ENCODE measurements at places on chromosomes 1 and 21.

GRCh38 chr1:110060034-110060661 lies 10.3 kb downstream of the ALX3 start:
- DNase-seq = no peak

- no peak for DNase-seq
Measured at GRCh38 chr1:91637539-91637994, 136.9 kb downstream of the CDC7 start.

DNA sequence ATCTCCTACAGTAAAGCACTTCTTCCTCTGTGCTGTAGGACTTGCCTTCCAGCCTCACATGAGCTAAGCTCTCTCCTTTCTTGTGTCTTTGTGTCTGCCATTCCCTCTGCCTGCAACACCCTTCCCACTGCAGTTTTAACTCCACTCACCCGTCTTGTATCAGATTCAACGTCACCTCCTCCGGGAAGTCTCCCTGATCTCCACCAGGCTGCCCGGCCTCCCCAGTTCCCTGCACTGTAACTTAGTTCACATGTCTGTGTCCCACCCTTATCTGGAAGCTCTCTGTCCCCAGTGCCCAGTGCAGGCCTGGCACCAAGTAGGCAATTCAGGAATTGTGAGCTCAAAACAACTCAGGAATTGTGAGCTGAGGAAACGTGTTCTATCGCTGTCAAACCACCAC lies 96.4 kb downstream of the GLIS1 start:
- peak; percentile 77 for DNase-seq

GRCh38 chr1:3594706-3595377 lies 16.5 kb downstream of the MEGF6 start:
- DNase-seq = no peak

DNA sequence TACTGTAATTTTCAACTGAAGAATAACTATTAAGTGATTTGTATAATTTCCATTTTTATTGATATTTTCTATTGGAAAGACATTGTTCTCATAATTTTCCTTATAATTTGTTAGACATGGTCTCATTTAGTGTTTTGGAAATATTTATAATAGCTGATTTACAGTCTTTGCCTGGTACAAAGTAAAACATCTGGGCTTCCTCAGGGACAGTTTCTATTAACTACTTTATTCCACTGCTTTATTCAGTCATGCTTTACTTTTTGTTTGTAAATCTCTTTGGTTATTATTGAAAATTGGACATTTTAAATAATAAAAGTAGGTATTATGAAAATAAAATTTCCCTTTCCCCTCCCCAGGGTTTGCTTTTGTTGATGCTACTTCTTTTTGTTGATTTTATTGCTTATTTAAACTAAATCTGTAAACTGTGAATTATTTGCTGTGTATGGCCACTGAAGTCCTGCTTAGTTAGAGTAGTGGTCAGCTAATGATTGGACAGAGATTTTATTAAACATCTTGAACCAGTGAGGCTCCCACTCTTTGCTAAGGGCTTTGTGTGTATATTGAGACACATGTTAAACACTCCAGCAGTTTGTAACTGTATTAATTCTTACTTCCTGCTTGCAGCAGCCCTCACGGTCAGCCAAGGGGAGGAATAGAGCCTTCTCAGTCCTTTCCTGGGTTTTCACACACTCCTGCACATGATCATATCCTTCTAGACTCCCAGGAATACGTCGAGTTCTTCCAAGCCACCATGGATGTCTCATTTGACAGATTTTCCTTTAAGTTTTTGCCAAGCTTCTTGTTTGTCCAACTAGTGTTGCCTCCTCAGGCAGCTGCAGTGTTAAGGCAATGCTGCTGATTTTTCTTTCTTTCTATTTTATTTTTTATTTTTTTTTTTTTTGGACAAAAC lies 994.6 kb upstream of the PRMT6 start:
- DNase-seq = no peak

- no peak for DNase-seq
Measured at GRCh38 chr1:181086926-181087325, 1.6 kb upstream of the IER5 start.

DNA sequence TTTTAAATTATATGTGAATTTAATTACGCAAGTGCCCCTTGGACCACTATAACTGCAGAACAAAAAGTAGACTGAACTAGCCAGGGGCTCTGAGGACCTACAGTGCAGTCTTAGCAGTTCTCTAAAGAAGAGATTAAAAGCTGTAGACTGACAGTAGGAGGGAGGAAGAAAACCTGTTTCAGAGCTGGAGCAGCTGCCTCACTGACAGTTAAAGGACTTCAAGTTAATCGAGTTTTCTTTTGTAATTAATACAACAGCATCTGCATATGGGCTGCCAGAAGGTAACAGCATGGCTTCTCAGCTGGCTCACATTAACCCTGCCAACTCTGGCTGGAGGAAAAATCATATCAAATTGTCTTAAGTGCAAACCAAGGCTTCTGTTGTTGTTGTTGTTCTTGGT lies 19.9 kb downstream of the DSTYK start:
- no peak for DNase-seq

DNA sequence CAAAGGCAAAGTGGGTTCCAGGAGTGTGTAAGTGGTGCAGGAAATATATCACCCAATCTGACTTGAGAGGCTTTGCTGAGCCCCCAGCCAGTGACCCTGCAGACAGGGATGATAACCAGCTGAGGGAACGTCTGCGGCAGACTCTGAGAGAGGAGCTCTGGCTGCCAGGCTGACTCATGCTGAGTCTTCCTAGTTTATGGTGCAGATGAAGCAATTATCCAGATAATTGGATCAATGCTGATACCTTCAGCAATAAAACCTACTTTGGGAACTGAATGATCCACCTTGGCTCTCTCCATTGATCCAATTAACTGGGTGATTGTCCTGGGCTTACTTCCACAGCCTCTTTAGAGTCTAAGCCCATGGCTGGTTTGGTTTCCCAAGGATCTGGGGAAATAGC lies 7.3 kb downstream of the C8B start:
- DNase-seq = no peak

GRCh38 chr1:12015001-12015491 lies 4.3 kb upstream of the MIIP start:
- no peak for DNase-seq

GRCh38 chr1:183180218-183180617 lies 5.8 kb upstream of the LAMC2 start:
- no peak for DNase-seq

DNA sequence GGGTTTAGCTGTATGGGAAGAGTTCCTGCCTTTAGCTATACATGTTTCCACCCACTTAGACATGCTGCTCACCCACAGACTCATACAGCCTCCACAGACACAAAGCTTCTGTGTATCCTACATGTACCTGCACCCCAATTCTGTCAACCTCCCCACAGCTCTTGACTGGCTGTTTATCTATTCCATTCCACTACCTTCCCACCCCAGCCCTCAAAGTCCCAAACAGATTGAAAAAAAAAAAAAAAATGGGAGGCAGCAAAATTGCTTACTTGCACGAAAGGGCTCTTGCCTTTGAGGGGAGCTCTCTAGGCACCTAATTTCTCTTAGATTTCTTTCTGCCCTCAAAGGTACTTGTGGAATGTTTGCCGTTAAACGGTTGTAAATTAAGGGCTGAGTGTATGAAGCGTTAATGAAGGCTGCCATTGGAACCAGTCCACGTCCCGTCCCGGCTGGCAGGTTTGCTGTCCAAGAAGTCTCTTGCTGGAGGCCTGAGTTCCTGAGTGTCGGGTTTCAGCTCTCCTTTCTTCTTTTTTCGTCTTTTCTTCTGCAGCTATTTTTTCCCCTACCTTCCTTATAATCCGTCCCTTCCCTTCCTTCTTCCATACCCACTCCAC lies 43.6 kb downstream of the PBX1 start:
- no peak for DNase-seq

- DNase-seq = no peak
Measured at GRCh38 chr1:32201011-32201855, 838 bp downstream of the CCDC28B start.

DNA sequence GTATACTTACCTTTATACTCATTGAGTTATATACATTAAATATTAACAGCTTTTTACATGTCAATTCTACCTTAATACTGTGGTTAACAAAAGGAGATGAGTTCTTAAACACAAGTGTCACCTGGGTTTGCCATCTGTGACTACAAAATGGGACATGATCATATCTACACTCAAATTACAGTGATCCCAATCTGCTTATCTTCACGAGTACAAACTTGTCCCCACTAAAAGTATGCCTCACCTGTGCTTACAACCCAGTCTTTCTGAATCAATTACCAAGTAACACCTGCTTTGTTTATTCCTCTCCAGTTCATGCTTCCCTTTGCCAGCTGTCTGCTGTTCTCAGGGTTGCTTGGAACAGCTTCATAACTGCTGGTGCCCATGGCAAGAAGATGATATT lies 8.8 kb downstream of the CD1E start:
- no peak for DNase-seq

DNA sequence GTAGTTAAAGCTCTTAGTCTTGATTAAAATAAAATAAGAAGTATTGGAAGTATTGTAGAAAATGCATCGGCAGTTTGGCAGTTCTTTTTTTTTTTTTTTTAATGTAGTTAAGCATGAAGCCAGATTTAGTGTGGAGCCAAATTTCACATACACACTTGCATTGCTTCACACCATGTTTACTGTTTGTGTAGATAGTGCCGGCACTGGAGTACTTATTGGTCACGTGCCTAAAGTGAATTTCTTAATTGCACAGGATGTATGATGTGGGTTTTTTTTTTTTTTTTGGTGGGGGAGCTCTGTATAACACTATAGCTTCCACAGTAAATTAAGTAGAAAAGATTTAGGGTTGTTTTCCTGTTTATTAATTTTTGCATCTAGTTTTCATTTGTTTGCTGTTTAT lies 21.2 kb upstream of the TMEM61 start:
- no peak for DNase-seq

GRCh38 chr1:218886101-218886871 lies 287.4 kb upstream of the LYPLAL1 start:
- no peak for DNase-seq

DNA sequence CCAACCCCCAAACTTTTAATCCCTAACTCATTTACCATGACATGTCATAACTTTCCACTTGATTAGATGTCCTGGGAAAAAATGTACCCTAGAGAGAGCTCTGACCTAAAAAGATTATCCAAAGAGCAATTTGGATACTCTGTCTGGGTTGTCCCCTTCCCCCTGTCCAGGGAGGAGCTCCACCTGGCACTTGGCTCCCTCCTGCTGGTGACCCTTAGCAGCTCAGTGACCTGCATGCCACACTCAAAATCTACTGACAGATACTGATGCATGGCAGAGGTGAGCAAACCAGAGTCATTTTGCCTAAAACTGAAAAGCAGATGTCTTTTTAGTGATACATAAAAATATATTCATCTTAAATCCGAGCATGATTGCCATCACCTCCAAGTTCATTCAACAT lies 442.3 kb upstream of the CHRM3 start:
- DNase-seq = no peak

DNA sequence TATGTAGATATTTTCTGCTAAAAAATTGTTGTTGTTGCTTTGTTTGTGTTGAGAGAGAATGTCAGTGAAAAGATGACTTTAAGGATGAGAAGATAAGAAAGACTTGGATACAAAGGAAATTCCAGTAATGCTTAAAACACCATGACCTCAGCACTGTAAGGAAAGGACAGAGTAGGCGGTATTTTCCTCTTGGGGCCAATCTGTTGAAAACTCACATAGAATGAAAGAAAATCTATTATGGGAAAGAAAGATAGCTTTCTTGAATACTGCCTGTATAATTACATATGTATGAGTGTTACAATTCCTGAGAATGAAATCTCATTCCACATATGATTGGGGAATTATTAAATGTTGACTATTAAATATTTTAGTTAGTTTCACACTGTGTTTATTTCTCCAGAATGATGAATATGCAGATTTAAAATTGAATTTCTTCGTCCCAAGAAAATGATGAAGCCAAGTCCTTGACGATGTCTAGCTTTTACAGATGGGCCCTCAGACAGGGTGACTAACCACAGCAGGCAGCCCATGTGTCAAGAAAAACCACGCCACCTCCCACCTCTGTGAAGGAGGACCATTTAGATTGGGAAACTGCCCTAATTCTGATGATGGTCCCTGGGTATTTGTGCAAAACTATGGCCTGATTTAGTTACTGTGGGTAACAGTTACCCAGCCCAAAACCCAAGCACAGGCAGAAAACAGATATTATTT lies 49.7 kb upstream of the LMO4 start:
- DNase-seq = no peak

Data from mesenteric fat pad (tissue), 1 donor.